ENCODE measurements at places on chromosomes 2 and 18.

DNA sequence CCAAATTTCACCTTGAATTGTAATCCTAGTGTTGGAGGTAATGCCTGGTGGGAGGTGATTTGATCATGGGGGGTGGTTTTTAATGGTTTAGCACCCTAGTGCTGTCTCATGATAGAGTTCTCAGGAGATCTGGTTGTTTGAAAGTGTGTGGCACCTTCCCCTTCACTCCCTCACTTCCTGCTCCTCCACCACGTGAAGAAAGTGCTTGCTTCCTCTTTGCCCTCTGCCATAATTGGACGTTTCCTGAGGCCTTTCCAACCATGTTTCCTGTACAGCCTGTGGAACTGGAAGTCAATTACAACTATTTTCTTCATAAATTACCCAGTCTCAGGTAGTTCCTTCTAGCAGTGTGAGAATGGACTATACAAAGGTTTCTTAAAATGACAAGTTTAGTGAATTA lies 251.8 kb upstream of the NETO1 start:
- peak; percentile 65 for DNase-seq

DNA sequence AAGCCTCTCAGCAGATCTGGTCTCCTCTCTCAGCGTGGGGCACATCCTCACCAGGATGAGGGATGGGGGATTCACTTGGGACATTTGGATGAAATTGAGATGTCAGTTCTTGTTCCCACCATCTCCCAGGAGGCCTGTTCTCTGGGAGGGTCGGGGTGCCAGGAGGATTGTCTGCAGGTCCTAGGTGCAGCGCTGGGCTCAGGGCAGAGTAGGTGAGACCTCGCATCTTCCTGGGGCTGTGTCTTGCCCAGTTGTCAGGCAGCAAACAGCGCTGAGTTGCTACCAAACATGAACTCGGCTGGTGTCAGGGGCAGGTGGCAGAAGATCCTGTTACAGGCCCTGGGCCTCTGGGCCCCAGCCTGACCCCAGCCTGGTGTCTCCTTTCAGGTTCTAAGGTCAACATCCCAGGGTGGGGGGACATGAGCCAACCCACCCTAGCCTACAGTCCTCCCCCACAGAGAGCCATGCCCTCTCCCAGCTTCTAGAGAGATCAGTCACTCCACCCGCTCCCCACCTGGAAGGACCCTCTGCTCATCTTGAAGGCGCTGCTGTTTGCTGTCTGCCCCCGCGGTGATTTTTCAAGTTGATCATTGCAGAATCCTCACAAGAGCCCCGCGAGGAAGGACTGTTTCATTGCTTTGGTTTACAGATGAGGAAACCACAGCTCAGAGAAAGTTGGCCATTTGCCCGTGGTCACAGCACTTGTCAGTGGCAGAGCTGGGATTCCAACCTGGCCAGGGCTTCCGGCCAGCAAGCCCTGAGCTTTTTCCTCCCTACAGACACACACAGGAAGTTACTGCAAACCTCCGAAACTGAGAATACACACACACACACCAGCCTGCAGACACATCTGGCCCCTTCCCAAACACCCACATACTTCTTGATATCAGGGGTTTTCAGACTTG lies 83.9 kb downstream of the STPG4 start:
- DNase-seq = peak; percentile 99

DNA sequence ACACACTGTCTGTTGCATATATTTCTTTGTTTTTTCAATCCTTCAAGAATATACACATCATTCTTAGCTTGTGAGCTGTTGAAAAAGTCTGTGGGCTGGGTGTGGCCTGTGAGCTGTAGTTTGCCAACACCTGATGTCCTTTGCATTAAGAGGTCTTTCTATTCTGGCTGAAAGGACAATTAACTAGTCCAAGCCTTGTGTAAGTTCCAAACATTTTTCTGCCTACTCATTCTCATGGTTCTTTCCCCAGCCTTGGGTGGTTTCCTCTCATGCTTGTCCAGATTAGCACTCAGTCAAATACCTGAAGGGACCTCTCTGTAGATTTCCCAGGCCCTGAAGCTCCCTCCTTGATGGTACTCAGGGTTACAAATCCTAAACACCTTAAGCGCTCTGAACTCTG lies 57.8 kb upstream of the NABP1 start:
- no peak for DNase-seq

DNA sequence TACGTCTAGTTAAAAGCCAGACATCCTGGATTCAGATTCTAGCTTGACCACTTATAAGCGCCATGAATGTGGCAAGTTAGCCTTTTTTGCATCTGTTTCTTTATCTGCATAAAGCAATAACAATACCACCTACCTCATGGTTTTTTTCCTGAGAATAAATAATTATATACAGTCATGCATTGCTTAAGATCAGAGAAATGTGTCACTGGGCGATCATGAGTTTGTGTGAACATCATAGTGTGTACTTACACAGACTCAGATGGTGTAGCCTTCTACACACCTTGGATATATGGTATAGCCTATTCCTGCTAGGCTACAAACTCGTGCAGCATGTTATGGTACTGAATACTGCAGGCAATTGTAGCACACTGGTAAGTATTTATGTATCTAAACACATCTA lies 84.7 kb upstream of the PELI1 start:
- DNase-seq = no peak

DNA sequence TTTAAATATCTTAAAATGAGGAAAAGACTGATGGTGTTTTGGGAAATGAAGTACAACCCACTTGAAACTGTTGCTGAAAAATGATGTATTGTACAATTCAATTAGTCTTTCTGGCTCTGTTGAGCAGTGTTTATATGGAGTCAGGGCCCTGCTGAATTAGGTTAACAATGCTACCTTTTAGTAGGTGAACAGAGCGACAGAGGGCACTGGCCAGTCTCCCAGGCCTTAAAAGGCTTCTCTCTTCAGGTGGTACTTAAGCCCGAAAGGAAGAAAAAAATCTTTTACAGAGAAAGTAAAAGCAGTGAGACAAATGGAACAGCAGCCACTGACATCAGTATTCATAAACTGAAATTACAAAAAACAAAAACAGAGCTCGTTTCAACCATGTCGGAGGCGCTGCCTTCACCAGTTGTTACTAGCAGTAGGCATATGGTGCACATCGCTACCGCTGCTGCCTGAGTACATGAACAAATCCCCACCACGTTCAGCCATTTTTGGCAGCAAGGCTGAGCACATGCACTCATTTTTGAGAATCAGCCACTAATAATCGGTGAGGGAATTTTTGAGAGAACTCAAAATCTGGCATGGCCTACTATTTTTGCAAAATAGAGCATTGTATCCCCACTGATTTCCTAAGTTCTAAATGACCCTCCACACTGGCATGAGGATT lies 91.8 kb downstream of the PLEKHM3 start:
- no peak for DNase-seq

- DNase-seq = no peak
Measured at GRCh38 chr2:179332903-179333302, 68.3 kb upstream of the SESTD1 start.

- no peak for DNase-seq
Measured at GRCh38 chr2:7593360-7593759, 676.1 kb downstream of the RNF144A start.

GRCh38 chr2:211495339-211495738 lies 938.9 kb downstream of the CPS1 start:
- no peak for DNase-seq

DNA sequence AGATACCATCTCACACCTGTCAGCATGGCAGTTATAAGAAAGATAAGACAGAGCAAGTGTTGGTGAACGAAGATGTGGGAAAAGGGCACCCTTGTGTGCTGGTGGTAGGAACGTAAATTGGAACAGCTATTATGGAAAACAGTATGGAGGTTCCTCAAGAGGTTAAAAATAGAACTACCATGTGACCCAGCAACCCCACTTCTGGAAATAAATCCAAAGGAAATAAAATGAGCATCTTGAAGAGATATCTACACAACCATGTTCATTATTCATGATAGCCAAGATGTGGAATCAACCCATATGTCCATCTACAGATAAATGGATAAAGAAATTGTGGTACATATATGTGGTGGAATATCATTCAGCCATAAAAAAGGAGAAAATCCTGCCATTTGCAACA lies 26.9 kb downstream of the NGEF start:
- DNase-seq = no peak

- DNase-seq = no peak
Measured at GRCh38 chr2:128004509-128004908, 23.4 kb downstream of the SAP130 start.

- no peak for DNase-seq
Measured at GRCh38 chr2:127063701-127064590, 43.0 kb downstream of the BIN1 start.
